Hematopoietic multipotent progenitor cell treated with erythropoietin and hydrocortisone succinate and interleukin-3 and kit ligand, for 17 days (in vitro differentiated cells): ENCODE measurements at places on chromosomes 1 and 21.

- DNase-seq: no peak
Observed at GRCh38 chr1:17438318-17439249, 893 bp downstream of the RCC2 start.

DNA sequence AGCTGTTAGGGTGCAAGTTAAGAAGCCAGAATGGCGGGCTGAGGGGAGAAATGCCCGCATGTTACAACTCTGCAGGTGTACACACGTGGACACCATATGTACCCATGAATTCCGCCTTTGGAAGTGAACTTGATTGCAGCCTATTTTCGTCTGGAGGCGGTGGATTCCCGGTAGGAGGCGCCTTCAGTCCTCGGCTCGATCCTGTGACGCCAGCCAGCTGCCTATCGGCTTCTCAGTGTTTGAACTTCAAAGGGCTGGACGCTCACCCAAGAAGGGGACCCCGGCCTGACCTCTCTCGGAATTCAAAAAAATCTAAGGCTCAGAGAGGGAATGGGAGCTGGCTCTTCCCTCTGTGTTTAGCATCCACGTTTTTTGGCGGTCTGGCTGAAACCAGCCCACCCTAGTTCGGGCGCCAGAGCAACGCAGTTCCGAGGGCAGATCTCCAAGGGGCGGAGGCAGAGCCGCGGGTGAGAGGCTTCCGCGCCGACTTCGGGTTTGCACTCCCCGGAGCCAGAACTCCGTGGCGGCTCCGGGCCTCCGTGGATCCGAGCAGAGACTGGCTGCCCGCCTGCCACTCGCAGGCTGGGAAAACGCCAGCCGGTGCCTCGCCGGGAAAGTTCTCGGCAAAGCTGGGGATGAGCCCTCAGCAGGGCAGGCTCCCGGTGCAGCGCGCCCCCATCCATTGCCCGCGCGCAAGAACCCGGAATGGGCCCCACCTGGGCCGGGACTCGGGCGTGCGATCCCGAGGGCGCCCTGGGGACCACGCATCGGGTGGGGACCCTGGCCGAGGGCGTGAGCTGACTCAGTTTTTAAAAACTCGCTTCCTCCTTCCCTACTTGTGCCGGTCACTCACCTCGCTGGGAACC, 996 bp upstream of the TMEM51 start:
- DNase-seq: no peak

- no peak for DNase-seq
Observed at GRCh38 chr1:111236806-111237205, 9.3 kb downstream of the CHI3L2 start.

DNA sequence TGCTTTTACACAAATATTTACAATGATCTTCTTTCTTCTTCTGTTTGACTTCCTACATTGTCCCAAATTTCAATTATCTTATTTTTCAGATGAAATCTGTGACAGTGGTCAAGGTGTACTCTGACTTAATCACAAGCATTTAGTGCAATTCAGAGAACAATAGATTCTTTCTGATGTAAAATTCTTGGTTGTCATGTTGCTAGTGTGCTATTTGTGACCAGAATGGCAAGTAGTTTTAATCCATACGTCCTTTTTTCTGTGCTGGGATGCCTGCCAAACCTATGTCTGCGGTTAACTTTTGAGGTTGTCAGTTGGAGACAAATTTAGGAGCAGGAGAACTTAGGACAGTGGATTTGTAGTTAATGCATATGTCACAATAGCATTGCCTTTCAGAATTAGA, 31.0 kb downstream of the NCAM2 start:
- no peak for DNase-seq

- no peak for DNase-seq
Observed at GRCh38 chr1:187872550-187872949, 1043.8 kb downstream of the PLA2G4A start.

- no peak for DNase-seq
Observed at GRCh38 chr1:228865627-228866330, 130.5 kb downstream of the RHOU start.

DNA sequence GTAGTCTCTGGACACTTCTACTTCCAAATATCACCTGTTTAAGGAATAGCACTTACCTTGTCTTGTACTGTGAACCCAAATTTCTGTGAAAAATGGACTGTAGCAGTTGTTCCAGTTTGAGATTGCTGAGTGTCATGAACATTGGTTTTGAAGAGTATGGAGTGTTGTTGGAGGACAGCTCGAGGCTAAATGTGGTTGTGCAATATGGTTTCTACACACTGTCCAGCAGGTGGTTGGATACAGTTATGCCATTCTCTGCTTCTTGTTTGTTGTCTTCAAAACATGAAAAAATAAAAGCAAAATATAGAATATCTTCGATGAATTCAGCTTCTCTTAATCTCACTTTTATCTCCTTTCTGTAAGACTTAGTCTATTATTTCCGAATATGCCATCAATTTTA, 67.1 kb downstream of the DDR2 start:
- DNase-seq: no peak

- no peak for DNase-seq
Observed at GRCh38 chr1:45569571-45569961, 14.3 kb upstream of the NASP start.

DNA sequence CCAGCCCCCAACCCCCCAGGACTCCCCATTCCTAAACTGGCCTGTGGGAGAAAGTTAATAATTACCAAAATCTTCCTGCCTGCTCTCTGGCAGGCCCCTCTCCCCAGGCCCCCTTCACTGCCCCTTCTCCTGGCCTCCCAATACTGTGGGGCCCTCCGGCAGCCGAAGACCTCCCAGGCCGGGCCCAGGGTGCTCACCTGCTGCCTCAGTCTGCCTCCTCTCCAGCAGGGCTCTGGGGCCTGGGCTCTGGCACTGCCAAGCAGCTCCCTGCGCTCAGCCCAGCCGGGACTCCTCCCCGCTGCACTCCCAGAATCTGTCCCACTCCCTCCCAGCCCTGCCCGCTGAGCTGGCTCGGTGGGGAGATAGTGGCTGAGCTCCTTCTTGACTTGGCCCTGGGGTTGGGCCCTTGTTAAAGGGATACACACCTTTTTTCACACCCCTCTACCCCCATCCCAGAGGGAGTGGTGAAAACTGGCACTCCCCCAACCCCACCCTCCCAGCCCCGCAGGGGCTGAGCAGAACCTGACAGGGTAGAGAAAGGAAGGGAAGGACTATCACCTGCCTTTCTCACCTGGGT, at the start of gene S100A16:
S100A16 (minus strand) TSS at position 383 of the 577 bp plus-strand sequence. CDS start 4,986 bp downstream, outside the sequence.
- DNase-seq: no peak

DNA sequence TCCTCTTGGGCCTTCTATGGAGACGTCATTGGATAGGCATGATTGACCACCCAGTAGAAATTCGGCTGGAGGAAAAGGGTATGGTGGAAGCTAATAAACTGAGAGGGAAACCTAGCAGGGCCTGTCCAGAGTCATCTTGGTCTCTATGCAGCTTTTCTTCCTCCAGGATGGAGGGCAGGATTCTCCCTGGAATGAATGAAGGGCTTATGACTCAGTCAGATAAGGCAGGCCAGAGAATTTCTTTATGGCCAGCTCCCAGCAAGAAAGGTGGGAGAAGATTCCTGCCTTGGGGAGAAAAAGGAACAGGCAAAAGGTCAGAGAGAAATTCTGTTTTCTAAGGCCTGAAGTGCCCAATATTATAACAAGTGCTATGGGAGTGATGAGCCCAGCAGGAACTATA, 17.1 kb downstream of the FBLIM1 start:
- DNase-seq: no peak

DNA sequence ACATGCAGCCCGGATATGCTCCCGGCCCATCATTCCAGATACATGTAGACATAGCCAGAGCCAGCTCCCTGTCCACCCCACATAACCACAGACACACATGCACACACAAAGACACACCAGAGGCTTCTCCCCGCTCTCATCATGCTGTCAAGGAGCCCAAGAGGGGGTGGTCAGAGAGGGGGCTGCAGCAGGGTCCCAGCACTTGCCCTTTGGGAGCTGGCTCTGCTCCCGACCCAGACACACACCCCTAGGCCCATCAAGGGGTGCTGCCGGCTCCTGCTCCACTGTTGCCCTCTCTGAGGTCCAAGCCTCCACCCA, 2.6 kb downstream of the PTAFR start:
- no peak for DNase-seq

- no peak for DNase-seq
Observed at GRCh38 chr1:203033917-203034316, 7.6 kb downstream of the PPFIA4 start.

- no peak for DNase-seq
Observed at GRCh38 chr1:42133809-42134526, 19.2 kb upstream of the GUCA2B start.

DNA sequence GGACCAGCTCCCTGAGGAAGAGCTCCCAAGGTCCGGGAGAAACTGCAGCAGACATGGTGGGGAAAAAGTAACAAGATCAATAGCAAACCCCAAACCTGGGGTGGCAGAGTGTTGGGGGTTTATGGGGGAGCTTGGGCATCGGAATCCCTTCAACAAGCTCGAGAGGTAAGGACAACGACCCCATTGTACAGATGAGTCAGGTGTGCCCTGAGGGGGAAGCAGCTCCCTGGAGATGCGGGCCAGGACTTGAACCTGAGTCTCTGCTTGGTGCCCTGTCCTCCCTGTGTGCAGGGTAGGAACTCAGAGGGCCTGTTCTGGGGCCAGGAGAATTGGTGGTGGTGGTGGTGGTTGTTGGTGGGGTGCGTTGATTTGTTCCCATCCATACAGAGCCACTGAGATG, 125.4 kb downstream of the PTPRU start:
- no peak for DNase-seq

DNA sequence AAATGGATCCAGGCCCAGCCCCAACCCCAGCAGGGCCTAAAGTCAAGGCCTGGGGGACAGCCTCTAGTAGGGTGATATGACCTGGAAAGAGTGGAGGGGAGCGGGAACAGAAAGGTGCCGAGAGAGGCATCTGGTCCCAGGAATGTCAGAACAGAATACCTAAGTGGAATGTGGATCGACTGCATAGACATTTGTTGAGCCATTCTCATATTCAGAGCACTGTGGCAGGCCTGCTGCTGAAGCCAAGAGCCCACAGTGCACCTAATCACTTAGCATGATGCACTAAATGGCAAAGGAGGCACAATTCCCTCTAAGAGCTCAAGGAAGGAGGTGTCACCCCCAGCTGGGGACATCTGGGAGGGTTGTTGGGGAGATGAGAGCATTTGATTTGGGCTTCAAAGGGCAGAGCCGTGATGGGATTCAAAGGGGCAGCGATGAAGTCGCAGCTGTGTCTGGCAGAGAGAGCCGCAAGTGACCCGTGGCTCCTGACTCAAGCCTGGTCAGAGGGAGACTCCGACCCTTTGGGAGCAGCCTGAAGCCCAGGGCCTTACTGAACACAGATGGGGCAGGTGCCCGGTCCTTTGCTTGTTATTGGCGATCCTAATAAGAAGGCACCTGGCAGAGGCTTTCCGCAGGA, 8.6 kb upstream of the PKP1 start:
- peak; percentile 23 for DNase-seq

DNA sequence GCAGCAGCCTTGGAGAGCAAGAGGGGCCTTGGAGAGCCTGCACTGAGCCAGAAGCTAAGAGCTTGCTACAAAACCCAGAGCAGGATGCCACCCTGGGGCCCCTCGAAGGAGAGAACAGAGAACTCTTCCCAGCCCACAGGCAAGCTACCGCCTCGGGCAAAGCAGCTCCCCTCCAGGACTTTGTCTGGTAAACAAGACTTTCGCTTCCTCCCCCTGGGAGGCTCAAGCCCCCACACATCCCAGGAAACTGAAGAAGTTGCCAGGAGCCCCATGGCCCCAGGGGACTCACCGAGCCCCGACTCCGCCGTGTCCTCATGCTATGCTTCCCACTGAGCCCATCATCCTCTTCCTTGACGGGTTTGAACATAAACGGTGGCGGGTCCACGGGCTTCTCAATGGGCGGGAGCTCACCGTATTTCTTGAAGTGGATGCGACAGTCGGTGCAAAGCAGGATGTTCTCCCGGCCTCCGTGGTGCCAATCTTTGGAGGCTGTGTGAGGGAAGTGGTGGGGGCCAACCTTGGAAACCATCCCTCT, 45.9 kb downstream of the SLC45A1 start:
- no peak for DNase-seq

- DNase-seq: no peak
Observed at GRCh38 chr21:37871121-37871862, 45.0 kb downstream of the KCNJ6 start.

DNA sequence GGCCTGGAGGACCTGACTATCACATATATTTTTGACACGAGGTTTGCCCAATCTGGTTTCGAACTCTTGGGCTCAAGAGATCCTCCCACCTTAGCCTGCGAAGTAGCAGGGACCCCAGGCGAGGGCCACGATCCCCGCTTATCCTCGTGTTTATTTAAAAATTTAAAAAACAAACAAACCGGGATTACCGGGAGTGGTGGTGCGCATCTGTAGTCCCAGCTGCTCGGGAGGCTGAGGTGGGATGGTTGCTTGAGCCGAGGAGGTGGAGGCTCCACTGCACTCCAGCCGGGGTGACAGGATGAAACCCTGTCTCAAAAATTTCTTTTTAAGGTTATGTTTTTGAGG, 452 bp upstream of the EXOSC10 start:
- DNase-seq: no peak

- no peak for DNase-seq
Observed at GRCh38 chr1:37242501-37242900, 208.2 kb upstream of the GRIK3 start.

DNA sequence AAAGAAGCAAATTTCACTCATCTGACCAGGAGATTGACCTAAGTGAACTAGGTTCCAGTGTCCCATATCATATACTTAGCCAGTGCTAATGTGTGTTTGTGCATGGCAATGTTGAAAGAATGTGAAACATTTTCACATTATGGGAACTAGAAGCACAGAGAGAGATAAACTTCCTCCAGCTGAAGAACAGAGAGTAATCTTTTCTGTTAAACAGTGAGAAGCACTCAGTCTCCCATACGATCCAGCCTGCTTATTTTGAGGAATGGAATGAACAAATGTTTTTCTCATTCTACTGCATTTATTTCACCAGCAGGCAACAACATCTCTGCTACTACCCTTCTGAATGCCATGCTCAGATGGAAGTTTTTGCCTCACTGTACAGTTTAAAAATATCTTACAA, 170.5 kb downstream of the TTLL7 start:
- DNase-seq: no peak

GRCh38 chr1:186404454-186405051, 28.9 kb downstream of the ODR4 start:
- peak; percentile 74 for DNase-seq

- no peak for DNase-seq
Observed at GRCh38 chr1:155527677-155528076, 34.9 kb downstream of the ASH1L start.

- DNase-seq: no peak
Observed at GRCh38 chr21:31752967-31753366, 21.0 kb upstream of the SCAF4 start.

DNA sequence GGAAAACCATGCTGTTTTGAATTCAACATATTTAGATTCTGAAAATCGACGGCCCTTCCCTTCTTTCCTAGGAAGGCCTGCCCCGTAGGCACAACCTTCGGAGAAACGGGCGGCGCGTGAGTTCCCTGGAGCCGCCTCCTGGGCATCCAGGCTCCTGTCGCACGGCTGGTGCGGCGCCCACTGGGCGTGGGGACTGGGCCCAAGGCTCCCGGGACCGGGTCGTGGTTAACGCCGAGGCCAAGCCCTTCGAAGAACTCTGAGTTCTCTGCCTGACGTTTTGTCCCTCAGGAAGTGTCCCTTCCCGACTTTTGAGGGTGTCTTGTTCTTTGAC, 19.2 kb upstream of the TBX15 start:
- DNase-seq: no peak
